ENCODE measurements at places on chromosomes 11 and 22.

- no peak for DNase-seq
These were observed 7.9 kb upstream of the TRIM44 start for GRCh38 chr11:35654711-35655110.

DNA sequence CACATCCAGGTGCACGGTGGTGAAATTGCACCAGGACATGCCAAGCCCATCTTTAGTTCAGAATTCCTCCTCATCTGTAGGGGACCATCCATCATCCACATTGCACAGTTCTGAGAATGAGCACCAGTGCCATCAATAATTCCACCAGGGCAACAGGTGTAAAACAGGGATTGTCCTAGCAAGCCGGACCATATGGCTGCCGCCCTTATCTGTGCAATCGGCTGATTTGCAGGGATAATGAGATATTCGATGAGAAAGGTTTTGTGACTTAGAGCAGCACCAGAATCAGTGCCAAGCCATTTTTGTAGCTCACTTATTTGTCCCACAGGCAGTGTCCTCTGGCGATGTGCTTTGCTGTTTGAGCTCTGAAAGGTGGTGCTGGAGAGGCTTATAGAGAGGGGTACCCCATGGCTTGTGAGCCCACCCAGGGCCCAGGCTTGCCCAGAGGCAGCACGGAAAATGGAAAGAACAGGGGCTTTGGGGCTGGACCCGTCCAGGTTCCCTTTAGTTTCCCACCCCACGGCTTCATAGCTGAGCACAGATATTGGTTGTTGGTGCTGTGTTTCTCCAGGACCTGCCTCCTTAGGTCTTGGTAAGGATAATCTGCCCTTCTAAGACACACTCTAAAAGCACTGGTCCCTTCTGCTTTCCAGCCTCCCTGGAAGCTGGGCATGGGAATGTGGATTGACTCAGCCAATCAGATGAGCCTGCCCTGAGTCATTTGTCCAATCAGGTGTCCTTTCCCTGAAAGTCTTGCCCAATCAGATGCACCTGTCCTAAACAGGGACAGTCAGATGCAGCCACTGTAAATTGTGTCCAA, 84.0 kb upstream of the SHANK2 start:
- no peak for DNase-seq

- no peak for DNase-seq
These were observed 63.7 kb downstream of the KCNC1 start for GRCh38 chr11:17798253-17798652.

GRCh38 chr22:24400034-24400725, 27.2 kb upstream of the ADORA2A start:
- no peak for DNase-seq

GRCh38 chr22:38725900-38726655, 20.3 kb downstream of the GTPBP1 start:
- no peak for DNase-seq

- DNase-seq = no peak
These were observed 236.8 kb downstream of the DCDC1 start for GRCh38 chr11:31132531-31133421.

- no peak for DNase-seq
These were observed 5.9 kb downstream of the PAK1 start for GRCh38 chr11:77467993-77468392.

- DNase-seq = no peak
These were observed 9.0 kb upstream of the HTR3B start for GRCh38 chr11:113895367-113896155.

GRCh38 chr22:35269630-35270029, 12.3 kb downstream of the HMGXB4 start:
- no peak for DNase-seq

DNA sequence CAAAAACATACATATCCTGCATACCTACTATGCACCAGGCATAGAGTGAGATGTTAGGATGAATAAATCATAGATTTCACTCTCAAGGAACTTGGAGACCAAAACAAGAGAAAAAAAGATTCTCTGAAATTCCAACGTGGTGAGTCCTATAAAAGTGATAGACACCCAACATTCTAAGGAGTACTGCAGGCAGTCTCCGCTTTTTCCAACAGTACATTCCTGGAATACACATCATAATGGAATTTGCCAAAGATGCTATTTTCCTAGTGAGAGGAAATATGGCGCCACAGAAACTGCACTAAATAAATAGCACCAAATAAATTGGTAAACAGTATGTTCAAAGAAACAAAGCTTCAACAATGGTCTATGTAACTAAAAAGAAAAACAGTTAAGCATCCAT, 6.0 kb downstream of the TMEM123 start:
- DNase-seq = no peak

DNA sequence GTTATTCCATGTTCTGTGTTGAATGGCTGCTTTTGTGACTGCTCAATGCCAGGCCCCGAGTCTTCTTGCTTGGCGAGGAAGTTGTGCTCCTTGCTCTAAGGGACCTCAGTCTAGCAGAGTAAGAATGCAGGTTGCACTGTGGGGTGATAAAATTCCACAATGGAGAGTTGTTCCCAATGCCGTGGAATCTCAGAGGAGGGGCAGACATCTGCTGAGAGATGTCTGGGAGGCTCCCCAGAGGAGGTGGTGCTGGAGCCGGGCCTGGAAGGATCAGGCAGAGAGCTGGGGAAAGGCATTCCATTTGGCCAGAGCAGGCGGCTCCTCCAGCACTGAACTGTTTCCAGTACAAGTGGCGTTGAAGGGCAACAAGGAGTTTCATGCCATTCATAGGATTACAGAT, 55.2 kb downstream of the ST3GAL4 start:
- no peak for DNase-seq

DNA sequence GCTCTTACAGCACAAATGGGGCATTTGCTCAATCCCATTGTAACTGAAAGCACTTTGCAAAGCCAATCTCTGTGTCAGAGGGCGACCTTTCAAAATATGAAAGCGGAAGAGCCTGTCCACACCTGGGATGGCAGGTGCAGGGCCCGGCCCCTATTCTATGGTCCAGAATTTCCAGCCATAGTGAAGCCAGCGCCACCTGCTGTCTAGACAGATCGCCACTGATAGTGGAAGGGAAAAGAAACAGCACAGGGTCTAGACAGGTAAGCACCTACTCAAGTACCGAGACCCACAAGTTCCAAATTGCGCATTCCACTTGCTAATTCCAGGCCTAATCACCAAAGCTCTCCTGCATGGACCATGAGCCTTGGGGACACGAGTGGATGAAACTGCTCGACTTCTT, 141.4 kb downstream of the NTM start:
- DNase-seq = no peak

- peak; percentile 99 for DNase-seq
These were observed at the start of gene KCNQ1 for GRCh38 chr11:2444821-2445745. Gene KCNQ1, plus strand, starts transcription at chr11:2445008. Its CDS starts 91 bp downstream, at chr11:2445099.
